ENCODE measurements at places on chromosomes 1 and 21.

GRCh38 chr1:181662606-181663005 lies 179.3 kb downstream of the CACNA1E start:
- DNase-seq: no peak

GRCh38 chr1:19635646-19636045 lies 8.5 kb upstream of the NBL1 start:
- no peak for DNase-seq

- no peak for DNase-seq
Measured at GRCh38 chr21:32508558-32508957, 76.8 kb downstream of the TCP10L start.

- DNase-seq: no peak
Measured at GRCh38 chr1:62891956-62892562, 108.1 kb downstream of the ATG4C start.

- DNase-seq: no peak
Measured at GRCh38 chr1:206797534-206798383, 25.5 kb upstream of the IL10 start.

GRCh38 chr1:108947871-108948525 lies 15.3 kb downstream of the CLCC1 start:
- no peak for DNase-seq

DNA sequence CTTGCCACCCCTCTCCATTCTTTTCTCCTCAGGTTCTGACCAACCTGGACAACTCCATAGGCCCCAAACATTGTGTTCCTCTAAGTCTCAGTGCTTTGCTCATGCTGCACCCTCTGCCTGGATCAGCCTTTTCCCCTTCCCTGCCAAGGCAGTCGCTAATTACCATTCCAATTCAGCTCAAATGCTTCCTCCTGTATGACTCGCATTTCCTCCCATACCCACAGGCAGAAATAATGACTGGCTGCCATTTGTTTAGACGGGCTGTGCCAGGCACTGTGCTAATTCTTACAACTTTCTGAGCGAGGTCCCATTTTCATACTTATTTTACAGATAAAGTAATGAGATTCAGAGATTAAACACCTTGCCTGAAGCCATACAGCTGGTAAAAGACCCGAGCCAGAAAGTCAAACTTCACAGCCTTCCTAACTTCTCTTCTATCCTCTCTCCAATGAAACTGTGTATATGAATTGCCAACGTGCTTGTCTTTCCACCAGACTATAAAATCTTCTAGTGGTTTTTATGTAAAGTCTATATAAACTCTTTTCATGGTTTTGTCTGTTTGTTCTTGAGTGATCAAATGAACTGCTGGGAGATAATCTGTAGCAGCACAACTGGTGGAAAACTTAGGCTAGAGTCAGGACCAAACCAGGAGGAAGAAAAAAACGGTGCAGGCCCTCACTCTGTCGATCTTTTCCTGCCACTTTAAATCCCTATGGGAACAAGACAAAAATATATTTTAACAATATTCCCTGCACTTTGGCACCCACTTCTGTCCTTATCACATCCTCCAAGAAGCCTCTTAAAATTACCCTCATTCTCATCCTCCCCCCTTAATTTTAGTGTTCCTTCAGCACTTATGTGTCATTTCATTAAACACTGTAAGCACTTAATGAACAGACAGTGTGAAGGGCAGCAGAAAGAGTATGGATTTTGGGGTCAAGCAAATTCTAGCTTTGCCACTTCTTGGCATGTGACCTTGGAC lies 33.7 kb downstream of the RAB3B start:
- DNase-seq: no peak

Data from activated CD4-positive, CD25-positive, alpha-beta regulatory T cell (primary cell).